ENCODE measurements at places on chromosomes 6 and 20.

DNA sequence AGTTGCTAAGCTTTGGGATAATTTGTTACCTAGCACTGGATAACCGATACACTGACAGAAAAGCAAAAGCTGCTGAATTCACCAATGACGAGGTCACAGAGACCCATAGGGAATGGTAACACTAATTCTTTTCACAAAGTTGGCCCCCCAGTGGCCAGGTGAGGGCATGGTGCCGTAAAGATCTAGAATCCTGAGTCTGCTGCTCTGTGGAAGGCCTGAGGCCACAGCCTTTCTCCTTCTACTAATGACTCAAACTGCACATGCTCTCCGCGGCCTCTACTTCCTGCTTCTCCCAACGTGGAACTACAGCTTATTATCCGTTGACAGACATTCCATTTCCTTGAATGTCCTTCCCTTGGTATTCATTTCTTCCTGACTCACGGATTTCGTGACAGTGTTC, 127.1 kb downstream of the OPRM1 start:
- no peak for DNase-seq

DNA sequence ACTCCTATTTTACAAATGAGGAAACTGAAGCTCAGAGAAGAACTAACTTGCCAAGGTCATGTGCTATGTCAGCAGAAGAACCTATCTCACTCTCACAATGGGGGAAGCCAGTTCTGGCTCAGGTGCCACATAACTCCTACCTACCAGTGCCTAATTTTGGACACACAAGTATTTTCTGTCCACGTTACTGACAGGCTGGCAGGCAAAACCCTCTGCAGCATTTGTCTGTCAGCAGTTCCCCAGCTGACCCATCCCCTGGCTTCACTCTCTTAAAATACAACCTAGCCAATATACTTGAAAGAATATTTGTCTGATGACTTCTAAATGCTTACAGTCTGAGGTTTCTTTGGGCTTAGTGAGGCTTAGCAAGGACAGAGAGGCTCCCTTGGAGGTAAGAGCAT, 15.5 kb downstream of the GSS start:
- no peak for DNase-seq

GRCh38 chr20:23161968-23162696, 76.0 kb upstream of the CD93 start:
- DNase-seq, result no peak

DNA sequence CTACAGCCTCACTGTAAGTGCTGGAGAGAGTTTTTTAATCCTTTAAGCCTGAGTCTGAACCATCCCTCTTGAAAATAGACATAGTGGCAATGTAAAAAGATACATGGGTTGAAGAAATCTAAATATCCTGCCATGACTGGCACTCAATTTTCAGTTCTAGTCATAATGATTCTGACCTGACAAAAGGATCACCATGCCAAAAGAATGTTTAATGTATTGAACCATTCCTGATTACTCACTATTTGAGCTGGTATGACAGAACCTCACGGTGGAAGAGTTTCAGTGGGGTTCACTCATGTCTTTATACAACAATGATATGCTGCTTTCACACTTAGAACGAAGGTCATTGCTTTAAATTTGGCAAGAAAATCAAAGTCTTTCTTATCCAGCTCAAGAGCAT, 93.4 kb downstream of the HIVEP2 start:
- DNase-seq, result no peak

GRCh38 chr20:22465622-22466446, 118.5 kb downstream of the FOXA2 start:
- DNase-seq, result no peak

DNA sequence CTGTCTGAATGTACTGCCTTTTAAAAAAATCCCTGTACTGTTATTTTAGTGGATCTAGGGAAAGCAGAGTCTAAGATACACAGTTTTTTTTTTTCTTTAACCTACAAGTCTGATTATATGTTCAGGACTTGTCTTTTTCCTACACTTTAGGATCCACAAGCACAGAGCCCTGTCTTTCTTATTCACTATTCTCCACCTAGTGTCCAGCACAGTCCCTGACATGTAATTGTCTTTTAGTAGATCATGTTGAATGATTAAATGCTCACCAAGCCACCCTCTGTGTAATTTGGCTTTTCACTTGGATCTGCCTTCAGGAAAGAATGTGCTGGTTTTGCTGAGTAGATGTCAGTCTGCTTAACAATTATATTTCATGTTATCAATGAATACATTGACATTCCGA, 35.8 kb upstream of the YWHAB start:
- DNase-seq, result no peak

DNA sequence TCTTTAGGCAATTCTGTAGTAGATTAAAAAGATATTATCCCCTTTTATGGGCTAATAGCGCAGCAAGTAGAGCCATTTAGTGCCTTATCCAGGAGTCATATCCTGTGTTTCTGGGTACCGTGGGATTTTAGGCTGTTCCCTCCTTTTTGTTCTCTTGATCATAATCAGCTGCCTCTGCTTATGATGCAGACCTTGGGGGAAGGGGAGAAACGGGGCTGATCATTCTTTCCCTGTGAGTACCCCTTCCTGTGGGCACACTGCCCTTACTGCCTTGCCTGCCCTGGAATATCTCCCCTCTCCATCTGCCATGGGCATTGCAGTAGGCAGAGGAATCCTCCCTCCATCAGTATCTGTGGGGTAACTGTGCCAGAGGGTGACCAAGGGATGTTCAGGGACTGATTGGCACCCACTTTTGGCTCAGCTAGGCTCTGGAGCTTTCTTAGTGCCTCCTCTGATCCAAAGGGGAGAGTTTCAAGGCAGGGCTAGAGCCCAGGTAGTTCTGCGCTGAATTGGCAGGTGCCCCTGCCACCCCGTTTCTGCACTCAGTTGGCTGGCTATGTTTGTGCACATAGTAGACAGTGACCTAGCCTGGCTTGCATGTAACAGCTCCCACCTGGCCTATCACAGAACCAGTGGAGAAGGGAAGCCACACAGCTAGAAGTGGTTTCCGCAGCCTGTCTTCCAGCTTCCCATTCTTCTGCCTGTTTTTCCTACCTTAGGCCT, 103.3 kb downstream of the FIG4 start:
- DNase-seq, result no peak

GRCh38 chr20:17024513-17025119, 202.2 kb upstream of the PCSK2 start:
- no peak for DNase-seq

DNA sequence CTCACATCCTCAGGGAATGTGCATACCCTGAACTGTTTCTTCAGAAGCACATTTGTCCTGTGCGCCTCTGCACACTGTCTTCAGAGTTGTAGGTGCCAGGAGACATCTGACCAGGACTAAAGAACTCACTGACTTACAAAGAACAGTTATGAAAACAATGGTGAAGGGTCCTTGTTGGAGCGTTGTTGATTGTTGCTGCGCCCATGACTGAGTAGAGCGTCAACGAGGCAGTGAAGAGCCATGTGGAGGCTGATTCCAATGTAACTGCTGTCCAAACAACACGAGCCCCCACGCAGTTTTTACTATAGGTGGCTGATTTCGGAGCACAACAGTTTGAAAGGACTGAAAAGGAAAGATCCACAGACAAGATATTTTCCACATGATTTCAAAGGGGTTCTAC, 380.3 kb downstream of the CDH26 start:
- no peak for DNase-seq

DNA sequence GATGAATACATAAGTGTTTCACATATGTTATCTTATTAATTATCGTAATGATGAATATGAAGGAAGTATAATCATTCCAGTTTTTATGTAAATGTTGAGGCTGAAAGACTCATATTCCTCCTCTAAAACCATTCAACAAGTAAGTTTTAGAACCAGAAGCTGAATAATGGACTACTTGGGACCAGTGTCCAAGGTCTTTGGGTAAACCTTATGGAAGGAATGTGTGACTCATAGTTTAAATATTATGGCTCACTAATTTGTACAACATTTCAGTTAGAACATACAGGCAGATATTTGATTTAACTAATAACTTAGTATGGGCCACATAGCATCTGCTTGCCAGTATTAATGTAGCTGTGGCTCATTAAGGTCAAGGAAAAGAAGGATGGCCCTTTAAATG, 209.6 kb downstream of the TFAP2B start:
- no peak for DNase-seq

DNA sequence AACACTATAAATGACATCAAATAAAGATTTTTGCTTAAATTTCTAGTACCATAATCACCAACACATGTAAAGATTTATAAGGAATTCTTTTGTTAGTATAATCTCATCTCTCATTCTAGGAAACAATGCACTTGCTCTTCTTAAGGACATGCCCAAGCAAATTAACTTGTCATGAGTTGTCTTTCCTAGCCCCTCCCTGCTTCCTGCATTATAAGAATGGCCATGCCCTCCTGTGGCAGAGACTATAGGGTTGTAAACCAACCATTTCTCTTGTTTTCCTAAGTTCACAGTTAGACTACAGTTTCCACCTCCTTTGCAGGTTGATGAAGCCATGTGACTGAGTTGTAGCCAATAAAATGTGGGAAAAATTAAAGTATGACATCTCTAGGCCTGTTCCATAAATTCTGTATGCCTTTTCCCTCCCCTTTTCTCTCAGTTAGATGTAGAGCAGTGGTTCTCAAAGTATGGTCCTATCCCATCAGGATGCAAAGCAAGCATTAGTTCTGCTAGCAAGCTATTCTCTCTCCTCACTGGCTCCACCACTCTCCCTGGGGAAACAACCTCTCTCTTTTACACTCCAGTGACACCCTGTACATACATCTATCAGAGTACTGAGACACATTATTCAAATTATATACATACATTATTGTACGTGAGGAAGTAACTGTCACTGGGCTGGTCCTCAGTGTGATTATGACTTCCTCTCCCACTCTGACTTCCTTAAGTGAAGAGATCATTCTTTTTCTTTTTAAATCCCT, 295.0 kb downstream of the PKHD1 start:
- no peak for DNase-seq

GRCh38 chr20:38620441-38620840, 18.8 kb downstream of the ARHGAP40 start:
- no peak for DNase-seq

- DNase-seq, result no peak
Measured at GRCh38 chr6:154476494-154476893, 34.0 kb downstream of the CNKSR3 start.

GRCh38 chr6:35624341-35625070, 64.2 kb downstream of the FKBP5 start:
- no peak for DNase-seq

DNA sequence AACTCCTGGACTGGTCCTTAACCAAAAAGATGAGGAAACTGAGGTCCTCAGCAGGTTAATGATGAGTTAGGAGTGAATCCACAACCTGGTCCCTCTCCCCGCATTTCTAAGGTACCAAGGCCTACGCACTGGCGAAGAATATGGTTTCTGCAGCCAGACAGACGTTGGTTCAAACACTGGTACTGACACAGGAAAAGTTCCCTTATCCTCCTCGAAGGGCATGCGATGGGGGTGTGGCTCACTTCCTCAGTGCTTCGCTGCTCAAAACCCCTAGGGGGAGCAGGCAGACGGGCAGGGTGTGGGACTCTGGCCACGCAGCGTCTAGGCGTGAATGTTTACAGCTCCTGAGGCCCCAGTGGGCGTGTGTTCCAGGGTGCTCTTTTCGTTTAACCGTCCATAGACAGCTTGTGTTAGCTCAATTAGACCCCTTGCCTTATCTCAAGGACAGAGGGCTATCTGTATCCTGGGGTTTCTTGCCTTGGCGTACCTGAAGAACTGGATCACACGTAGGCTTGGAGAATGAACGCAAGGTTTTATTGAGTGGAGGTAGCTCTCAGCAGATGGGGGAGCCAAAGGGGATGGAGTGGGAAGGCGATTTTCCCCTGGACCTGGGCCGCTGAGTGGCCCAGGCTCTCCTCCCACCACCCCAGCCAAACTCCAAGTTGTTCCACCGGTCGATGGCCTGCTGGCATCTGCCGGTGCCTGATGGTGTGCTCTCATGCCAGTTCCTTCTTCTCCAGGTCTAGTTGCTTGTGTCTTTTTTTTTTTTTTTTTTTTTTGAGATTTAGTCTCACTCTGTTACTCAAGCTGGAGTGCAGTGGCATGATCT, 31.8 kb upstream of the PTPN1 start:
- DNase-seq, result no peak

DNA sequence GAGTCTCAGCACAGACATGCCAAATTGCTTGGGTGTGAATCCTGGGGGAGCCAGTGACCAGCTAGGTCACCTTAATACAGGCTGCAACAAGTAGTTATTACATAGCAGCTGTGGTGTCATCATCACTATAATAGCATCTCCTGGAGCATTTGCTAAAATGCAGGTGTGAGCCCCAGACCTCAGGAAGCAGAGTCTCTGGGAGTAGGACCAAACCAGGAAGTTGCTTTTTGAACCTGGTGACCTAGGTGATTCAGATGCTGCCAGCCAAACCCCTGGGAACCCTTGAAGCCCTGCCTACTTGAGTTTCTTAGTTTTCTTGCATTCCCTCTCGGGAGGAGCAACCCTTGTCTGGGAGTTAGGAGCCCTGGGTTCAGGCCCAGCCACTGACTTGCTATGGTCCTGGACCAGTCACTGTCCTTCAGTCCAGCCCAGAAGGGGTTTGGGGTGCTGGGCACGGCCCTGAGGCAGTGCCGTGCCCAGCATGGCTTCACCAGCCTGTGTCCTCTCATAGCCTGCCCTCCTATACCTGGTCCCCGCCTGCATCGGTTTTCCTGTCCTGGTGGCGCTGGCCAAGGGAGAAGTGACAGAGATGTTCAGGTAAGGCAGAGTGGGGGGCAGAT, 39.3 kb upstream of the ID1 start:
- no peak for DNase-seq

- no peak for DNase-seq
Measured at GRCh38 chr6:56758120-56758519, 115.4 kb upstream of the DST start.

GRCh38 chr6:110020888-110021287, 42.8 kb downstream of the GPR6 start:
- no peak for DNase-seq

DNA sequence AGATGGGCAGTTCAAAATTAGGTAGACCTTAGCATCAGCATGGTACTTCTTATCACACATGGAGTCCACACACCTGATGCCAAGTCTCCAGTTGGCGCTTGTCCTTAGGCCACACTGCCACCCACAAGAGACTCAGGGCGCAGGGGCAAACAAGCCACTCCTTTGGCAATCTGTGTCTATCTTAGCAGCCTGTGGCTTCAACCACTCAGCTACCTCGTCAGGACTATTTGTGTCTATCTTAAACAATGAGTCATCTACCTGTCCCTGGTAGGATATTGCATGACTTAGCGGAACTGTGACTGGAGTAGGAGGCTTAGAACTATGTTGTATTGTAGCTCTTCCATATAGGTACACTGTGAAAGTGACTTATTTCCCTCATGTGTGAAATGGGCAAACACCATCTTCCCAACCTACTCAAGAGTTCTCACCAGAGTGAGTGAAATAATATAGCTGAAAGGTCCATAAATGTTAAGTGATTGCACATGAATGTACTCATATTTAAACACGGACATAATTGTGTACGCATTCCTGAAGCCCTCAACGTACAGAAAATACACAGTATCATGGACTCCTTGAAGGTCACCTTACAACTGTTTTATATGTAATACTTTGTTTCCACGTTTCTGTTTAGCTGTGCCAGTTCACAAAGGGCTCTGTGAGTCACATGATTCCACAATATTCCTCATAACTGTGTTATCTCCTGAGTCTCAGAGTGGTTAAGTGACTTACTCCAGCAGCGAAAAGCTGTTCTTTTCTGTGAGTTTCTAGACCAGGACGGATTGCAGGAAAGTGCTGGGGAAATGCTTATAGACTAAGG, 1.6 kb downstream of the TRIM27 start:
- no peak for DNase-seq
